ENCODE measurements at places on chromosomes 3 and 15. TPM values are rescaled to one million over a fixed set of nuclear protein-coding genes. Genes with fewer than 3 reads are reported as not detected.
A peak's percentile ranks its signal among the peaks of the same experiment; 100 is the strongest.

DNA sequence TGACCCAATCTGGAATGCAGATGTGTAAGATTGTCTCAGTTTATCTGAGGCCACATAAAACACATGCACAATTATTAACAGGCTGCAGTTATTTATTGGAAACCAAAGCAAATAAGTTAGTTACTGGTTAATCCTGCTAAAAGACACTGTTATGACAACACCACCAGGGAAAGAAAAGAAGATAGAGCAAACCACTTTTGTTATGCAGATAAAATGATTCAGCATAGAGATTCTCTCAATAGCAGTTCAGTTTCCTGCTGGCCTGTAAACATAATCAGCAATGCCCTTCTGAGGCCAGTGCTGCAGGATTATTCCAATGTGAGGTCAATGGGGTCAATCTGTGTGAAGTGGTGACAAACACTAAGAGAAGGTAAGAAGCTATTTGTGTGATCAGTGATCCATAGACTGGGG, 244.4 kb downstream of the ZBTB20 start:
- DNase-seq: no peak

- DNase-seq: no peak
Observed at GRCh38 chr3:129514110-129514509, 14.3 kb upstream of the RHO start.

GRCh38 chr3:54262541-54262940, 140.2 kb downstream of the CACNA2D3 start:
- no peak for DNase-seq

GRCh38 chr15:101476756-101477155, 12.8 kb downstream of the PCSK6 start:
- no peak for DNase-seq

GRCh38 chr15:97410897-97411575, 549.5 kb upstream of the ARRDC4 start:
- DNase-seq: no peak

GRCh38 chr3:175911937-175912336, 1052.8 kb downstream of the NAALADL2 start:
- DNase-seq: no peak

GRCh38 chr15:66703540-66703941, 1.5 kb downstream of the SMAD6 start:
- DNase-seq: no peak

GRCh38 chr3:66507423-66508260, 6.8 kb upstream of the LRIG1 start:
- no peak for DNase-seq

- DNase-seq: peak; percentile 56
Observed at GRCh38 chr3:10725846-10726245, 90.2 kb upstream of the SLC6A11 start.

GRCh38 chr3:49500732-49501609, 30.9 kb downstream of the DAG1 start:
- no peak for DNase-seq

- DNase-seq: no peak
Observed at GRCh38 chr15:63156086-63156710, 1.1 kb downstream of the RPS27L start.

- no peak for DNase-seq
Observed at GRCh38 chr3:157531301-157531660, 28.1 kb upstream of the VEPH1 start.

DNA sequence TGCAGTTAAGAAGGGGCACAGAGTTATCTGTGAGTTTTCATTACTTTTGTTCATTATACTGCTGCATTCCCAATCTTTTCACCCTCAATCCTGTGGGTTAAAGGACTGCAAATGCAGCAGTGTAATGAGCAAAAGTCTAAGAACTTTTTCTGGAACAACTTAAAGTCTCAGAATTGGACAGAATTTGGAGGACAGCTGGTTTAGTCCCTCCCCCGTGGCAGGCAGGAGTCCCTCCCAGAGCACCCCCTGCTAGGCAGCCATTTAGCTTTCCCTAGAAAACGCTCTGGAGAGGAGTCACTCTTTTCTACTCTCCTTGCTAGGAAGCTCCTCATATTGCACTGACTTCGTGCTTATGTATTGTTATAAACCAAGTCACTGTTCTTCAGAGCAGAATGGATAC, 156.3 kb upstream of the UBE2E1 start:
- no peak for DNase-seq

GRCh38 chr3:64174328-64174727, 50.9 kb downstream of the PRICKLE2 start:
- no peak for DNase-seq

- no peak for DNase-seq
Observed at GRCh38 chr3:104956620-104957345, 409.9 kb upstream of the ALCAM start.

DNA sequence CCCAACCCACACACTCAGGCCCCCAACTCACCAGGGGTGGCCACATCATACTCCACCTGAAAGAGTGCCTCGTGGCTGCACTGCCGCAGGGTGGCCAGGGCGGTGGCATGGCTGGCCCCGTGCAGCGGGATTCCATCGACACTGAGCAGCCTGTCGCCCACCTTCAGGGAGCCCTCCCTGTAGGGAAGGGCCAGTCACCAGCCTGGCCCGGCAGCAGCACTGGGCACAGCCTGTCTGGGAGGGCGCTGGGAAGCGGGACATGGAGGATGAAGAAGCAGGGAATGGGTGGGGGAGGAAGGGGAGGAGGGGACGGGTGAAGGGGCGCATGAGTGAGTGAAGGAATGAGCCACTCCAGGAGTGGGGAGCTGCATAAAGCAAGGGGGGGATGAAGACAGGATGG, 18.5 kb downstream of the GRIP2 start:
- DNase-seq: no peak

GRCh38 chr3:37979541-37980461, 10.8 kb upstream of the VILL start:
- no peak for DNase-seq

GRCh38 chr3:42507252-42507651, 4.8 kb downstream of the VIPR1 start:
- peak; percentile 23 for DNase-seq

DNA sequence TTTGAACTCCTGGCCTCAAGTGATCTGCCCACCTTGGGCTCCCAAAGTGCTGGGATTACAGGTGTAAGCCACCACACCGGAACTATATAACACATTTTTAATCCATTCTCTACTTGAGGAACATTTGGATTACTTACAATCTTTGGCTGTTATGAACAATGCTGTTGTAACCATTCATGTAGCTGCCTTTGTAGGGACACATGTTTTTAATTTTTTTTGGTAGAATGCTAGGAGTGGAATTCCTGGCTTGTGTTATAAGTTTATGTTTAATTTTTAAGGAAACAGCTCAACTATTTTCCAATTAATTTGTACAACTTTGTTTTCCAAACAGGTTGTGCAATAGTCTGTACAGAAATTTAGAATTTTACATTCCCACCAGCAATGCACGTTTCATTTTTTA, 51.7 kb downstream of the GPR149 start:
- DNase-seq: no peak

GRCh38 chr3:73571238-73571794, 53.4 kb downstream of the PDZRN3 start:
- no peak for DNase-seq

DNA sequence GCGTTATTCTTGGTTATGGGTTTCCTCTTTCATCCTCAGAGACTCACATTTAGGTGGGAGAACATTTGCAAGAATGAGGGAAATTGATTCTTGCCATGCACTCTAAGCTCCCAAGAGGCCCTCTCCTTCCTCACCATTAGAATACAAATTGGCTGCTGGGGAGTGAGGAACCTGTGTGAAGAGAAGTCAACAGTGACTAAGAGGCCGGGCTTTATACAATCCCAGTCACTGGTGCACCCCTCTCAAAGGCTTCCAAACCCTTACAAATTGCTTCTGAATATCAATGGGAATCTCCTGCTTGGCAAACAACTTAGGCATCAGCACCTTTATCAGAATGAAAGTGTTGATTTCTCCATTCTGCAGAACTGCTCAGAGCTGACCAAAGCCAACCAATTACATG, 16.5 kb upstream of the RGMA start:
- no peak for DNase-seq

DNA sequence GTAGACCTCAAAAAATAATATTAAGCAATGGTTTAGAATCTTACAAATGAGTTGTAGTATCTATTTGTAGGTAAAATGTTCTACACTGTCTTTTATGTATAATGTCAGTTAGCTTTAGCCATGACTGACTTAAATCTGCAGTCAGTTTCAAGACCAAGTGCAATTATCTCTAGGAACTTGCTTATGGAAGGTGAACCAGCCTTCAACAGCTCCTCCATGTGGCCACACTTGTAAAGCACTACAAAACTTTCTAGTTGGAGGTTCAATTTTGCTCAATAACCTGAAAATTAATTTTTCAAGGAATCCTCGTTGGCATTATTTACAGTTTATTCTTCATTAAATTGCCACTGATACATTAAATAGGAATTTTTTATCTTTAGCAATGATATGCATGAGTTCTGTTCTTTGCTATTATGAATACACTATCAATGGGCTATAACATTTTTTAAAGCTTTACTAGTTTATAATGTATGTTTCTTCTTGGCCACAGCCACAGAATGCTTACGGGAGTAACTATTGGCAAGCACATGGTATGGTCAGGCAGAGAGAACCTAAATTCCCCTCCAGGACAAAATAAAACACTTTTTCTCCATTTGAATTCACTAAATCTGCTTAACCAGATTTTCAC, 315.3 kb upstream of the UBE2E2 start:
- no peak for DNase-seq

DNA sequence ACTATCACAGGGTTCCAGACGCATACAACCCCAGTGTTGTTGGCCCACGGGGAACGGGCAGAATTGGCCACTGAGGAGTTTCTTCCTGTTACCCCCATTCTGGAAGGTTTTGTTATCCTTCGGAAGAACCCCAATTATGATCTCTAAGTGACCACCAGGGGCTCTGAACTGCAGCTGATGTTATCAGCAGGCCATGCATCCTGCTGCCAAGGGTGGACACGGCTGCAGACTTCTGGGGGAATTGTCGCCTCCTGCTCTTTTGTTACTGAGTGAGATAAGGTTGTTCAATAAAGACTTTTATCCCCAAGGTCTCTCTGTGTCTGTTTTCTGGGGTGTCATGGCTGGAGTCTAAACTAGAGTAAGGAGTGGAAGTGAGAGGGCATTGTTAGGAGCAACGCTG, 5.7 kb upstream of the EIF4G1 start:
- DNase-seq: no peak

DNA sequence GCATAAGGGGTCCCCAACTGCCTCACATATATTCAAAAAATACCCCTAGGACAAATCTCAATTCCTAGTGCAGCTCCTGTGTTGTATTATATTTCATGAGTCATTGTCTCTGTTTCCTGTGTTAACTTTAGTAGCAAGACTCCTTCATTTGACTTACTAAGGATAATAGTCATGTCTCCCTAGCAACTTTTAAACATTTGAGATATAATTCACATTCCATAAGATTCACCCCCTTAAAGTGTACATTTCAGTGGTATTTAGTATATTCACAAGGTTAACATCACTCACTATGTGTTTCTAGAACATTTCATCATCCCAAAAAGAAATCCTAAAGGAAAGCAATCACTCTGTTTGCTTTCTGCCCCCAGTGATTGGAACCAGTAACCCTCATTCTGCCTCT, 121.3 kb upstream of the WNT7A start:
- DNase-seq: no peak

DNA sequence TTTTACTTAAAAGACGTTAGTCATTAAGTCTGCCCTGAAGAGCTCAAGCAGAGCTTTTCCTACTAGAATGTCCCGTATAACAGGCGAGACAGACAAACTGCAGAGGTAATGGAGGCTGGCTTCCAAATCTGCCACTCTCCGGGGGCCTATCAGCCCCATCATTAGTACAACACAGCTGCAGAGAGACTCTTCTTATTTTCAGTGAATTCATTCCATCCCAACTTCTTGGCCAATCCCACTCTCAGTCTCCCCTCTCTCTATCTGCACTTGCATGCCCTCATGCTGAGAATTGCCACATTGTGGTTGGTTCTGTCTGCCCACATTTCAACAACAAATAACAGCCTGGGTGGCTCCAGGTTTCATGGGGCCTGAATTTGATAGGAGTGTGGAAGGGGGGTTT, 412.7 kb downstream of the ERC2 start:
- DNase-seq: no peak

DNA sequence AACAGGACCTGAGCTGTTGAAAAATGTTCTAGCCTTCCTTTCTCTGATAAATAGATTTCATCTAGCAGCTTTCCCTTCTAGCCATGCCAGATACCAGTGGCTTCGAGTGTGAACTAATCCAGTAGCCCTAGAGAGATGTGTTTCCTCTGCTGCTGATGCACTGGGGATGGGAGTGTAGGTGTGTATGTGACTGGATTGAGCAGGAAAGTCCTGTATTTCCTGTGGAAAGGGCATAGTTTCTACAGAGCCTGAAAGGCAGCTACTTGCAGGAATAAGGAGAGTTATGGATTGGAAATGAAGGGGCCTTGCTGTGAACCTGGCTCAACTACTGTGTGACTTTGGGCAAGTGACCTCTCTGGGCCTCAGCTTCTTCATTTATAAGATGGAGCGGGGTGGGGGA, 8.6 kb downstream of the TIMP4 start:
- peak; percentile 65 for DNase-seq

DNA sequence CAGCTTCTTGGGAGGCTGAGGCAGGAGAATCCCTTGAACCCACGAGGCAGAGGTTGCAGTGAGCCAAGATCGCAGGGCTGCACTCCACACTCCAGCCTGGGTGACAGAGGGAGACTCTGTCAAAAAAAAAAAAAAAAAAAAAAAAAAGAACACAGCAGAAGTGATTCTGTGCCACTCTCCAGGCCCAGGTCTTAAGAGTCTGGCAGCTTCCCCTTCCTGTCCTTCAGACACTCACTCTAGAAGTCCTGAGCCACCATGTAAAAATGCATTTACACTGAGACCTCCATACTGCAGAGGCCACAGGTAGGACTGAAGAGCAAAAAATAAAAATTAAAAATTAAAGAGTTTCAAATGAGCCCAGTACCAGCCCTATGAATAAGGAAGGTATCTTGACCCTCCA, 11.8 kb upstream of the CDV3 start:
- DNase-seq: no peak

- DNase-seq: no peak
Observed at GRCh38 chr3:194322678-194323211, 28.4 kb downstream of the CPN2 start.

DNA sequence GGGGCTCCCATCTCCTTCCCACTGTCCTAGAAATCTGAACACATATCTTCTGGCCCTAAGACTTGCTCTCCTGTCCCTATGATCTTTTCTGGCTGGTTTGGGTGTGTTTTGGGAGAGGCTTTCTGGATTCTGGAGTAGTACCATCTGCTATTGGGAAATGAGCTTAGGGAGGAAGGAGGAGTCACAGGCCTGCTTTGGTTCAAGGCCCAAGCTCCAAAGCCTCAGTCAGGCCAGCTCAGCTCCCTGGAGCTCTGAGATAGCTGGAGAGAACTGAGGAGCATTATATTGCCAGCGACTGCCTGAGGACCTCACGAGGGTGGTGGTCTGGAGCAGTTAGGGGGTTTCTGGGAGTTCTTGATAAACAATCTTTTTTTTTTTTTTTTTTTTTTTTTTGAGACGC, 18.7 kb downstream of the RASGRF1 start:
- DNase-seq: no peak

GRCh38 chr3:31265646-31266428, 266.9 kb upstream of the STT3B start:
- no peak for DNase-seq

- DNase-seq: no peak
Observed at GRCh38 chr3:122353893-122354401, 28.9 kb downstream of the CSTA start.

RFTN1 gene
- total RNA-seq: 84.1 TPM

IL17RC gene
- 36.5 TPM for total RNA-seq

NPAP1 gene
- total RNA-seq: not detected

Data from osteocyte (in vitro differentiated cells).